ENCODE measurements at places on chromosomes 5 and 9.

GRCh38 chr5:65440456-65440855 lies 41.3 kb downstream of the ADAMTS6 start:
- no peak for DNase-seq

DNA sequence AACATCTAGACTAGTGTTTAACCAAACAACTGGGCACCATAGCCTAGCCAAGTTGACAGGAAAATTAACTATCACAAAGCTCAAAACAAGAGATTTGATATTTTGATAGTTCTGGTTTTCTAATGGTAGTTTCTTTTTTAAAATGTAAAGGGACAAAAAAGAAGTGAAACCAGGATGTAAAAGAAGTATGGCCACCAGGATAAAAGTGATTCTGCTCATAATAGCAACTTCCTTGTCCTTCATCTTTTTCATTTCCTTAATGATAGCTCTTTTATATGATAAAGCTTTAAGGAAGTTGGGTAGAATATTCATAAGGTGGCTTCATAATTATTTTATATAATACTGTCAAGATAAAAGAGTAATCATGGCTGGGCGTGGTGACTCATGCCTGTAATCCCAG lies 139.1 kb downstream of the BASP1 start:
- no peak for DNase-seq

DNA sequence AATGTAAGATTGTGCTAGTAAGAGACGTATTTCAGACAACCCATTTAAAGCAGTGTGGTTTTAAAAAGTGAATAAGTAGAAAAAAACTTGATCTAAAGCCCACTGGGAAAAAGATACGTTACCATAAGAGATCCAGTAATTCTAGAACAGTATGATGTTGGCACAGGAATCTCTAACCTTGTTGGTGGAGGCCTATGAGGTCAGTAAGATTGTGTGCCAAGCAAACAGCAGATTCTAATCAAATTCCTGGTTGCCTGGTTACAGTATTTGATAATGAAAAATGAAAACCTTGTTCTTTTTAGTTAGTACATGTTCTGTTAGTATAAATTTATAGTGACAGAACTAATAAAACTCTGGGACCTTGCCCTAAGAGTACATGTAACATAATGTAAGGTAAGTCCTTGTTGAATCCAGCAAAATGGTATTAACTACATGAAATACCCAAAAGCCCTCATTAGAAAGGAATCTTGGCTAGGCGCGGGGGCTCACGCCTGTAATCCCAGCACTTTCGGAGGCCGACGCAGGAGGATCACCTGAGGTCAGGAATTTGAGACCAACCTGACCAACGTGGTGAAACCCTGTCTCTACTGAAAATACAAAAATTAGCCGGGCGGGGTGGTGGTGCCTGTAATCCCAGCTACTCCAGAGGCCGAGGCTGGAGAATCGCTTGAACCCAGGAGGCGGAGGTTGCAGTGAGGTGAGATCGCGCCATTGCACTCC lies 33.2 kb upstream of the DMXL1 start:
- DNase-seq = no peak

GRCh38 chr9:71820403-71820921 lies 52.1 kb upstream of the CEMIP2 start:
- no peak for DNase-seq

DNA sequence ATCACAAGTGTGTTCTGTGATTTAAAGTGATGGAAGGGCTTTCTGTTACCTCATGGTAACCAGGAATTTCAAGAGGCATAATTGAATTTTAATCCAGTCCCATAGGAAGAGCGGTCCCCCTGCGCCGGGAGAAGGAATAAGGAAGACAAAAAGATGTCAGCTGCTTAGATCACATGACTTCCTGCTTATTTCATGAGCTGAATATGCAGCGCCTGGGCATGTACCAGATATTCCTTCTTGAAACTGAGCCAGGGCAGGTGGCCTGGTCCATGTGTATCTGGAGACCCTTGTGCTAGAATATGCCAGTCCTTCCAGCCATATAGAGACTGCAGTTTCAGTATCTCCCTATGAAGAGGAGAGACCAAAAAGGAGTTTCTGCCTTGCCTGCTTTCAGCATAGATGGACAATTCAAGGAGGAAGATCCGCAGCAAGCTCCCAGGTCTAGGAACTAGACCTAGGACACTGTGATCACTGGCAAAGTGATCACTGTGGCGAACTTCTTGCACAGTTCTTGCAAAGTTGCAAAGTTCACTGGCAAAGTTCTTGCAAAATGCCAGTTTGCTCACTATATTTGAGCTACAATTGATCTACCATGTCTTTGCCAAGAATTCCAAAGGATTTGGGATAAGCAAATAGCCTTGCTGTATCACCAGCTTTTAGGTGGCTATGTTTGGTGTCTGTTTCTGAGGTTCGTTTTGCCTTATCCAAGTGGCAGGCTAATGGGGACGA lies 102.9 kb upstream of the PHYKPL start:
- DNase-seq = no peak

- DNase-seq = no peak
Observed at GRCh38 chr9:92740009-92740408, 24.6 kb downstream of the BICD2 start.

DNA sequence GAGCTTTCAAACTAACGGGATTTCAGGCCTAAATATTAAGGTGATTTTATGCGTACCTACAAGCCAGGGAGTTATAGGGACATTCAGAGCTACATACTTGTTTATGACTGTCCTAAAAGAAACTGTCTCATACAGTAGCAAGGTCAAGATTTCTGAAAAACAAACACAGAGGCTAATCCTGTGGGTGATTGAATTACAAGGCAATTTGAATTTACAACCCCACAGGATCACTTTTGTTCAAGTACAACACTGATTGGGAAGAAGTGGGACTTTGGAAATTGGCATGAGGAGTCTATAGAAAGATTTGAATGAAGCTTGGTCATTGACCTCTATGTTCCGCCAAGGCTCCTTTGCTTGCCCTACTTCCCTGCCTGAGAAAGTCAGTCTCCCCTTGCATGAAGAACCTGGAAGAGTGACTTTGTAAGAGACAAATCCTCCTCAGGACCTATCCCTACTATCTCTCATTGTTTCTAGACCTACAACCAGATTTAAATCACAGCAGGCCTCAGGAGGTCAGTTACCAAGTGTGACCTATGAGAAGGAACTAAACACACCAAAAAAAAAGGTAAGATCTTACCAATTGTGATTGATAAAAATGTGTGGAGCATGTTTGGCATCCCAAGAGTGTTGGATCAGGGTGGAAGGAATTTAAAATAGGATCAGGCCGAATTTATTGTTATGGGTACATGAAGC lies 38.4 kb upstream of the CDC42SE2 start:
- no peak for DNase-seq

DNA sequence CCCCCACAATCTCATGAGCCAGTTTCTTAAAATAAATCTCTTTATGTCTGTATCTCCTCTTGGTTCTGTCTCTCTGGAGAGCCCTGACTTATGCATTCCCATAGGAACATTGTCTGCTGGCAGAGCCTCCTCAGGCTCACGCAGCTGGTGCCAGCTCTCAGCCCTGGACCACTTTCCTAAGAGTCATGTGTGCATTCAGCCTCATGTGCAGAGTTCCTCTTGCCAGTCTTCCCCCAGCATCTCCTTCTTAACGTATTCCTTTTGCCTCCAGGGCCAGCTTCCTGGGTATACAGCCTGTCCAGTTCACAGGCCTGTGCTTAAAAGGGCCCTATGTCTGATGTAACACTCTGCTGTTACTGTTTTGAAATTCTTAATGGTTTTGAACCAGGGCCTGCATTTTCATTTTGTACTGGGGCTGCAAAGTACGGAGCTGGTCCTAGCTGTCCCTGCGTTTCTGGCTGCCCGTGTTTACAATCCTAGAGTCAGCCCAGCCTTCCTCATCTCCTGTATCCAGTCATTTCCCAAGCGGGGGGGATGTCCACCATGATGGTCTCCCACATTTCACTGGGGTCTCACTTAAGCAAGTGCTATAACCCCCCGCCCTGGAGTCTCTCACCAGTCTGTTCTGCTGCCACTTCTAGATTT lies 18.1 kb downstream of the ANKRD33B start:
- DNase-seq = no peak

GRCh38 chr5:149486726-149487635 lies 64.3 kb downstream of the CSNK1A1 start:
- DNase-seq = no peak

DNA sequence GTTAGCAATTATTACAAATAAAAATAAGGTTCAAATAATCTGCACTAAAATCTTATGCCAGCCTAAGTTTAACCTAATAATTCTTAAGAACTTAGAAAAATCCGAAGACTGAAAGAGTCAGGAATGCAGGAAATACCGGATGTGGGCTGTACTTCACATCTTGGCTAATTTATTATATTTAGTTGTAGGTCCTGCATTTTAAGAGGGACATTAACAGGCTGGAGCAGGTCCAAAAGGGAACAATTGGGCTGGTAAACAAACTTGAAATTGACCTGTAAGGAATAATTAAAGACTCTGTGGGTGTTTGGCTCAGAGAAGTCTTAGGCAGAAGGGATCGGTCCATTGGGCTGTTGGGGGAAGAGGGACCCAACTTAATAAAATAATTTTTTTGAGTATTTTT lies 18.4 kb downstream of the GLRA1 start:
- DNase-seq = no peak
